ENCODE measurements at places on chromosomes 4 and X.

GRCh38 chr4:64417974-64418373 is 8.7 kb upstream of the TECRL start:
- peak; percentile 84 for DNase-seq

DNA sequence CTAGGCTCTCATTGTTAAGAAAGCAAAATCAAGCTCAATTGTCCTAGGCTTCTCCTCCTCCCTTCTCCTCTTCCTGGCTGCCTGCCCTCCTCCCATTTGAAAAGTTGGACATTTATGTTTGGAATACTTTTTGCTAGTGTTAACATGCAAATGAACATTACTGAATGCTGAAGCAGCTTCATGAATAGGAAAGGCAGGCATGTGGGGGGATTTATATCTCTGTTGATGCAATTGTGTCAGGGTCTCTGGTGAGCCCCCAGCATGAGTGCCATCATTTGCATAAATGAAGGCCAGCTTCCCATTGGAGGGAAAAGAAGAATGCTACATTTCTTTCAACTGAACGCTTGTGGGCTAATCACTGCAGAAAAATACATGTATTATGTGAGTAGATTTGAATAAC is 160.1 kb upstream of the NDST3 start:
- no peak for DNase-seq

GRCh38 chrX:140764401-140764919 is 54.9 kb downstream of the LINC00632 start:
- DNase-seq = no peak

- no peak for DNase-seq
Observed at GRCh38 chr4:81494031-81494431, 22.3 kb upstream of the RASGEF1B start.

- DNase-seq = peak; percentile 35
Observed at GRCh38 chrX:30153881-30154260, 61.5 kb upstream of the MAGEB2 start.

DNA sequence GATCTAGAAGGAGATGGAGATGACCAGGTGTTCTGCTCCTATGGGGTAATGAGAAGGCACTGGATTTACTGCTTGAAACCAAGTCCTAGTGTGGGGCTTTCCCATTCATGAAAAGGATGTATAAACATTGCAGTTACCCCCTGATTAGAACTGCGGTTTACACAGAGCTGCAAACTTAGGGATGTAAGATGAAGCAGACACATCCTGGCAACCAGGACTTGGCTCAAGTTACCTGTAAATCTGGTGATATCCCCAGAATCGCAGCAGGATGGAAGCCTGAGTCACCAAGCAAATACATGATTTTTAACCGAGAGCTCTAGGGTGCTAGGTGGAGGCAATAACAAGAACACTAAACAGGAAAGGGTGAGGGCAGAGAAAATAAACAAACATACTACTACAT is 178.6 kb upstream of the MAMLD1 start:
- no peak for DNase-seq

GRCh38 chr4:113248320-113248719 is 198.9 kb downstream of the ANK2 start:
- DNase-seq = peak; percentile 5

GRCh38 chr4:170198747-170199146 is 109.0 kb upstream of the AADAT start:
- peak; percentile 19 for DNase-seq

- DNase-seq = no peak
Observed at GRCh38 chrX:1463581-1463980, 10.9 kb upstream of the ASMTL start.

DNA sequence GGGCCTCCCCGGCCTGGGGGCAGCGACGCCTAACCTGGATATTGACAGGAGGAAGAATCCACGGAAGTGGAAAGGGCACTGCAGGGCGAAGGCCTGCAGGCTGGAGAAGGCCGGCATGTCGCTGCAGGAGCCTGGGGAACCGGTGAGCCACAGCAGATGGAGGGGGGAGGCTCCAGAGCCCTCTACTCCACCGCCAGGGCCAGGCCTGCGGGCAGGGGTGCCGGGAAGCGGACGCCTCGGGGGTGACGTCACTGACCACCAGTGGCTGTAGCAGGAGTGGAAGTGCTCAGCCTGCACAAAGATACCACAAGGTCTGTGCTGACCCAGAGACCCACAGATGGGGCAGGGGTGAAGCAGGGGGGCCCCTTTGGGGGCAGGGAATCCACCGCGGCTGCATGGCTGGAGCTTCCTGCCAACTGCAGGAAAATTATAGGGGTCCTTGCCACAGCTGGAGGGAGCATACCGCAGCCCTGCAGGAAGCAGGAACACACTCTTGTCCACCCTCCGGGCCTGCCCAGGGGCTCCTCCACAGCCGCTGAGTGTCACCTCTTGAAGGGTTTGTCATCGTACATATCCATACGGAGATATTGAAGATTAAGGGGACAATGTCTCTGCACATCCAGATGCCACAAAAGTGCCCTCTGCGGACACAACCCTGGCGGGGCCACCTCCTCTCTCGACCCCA is 7.6 kb upstream of the HTRA3 start:
- DNase-seq = no peak

All from foreskin melanocyte (primary cell).